ENCODE measurements at places on chromosomes 13 and 19.

- no peak for DNase-seq
These were observed 32.3 kb upstream of the GJB6 start for GRCh38 chr13:20264271-20265018.

DNA sequence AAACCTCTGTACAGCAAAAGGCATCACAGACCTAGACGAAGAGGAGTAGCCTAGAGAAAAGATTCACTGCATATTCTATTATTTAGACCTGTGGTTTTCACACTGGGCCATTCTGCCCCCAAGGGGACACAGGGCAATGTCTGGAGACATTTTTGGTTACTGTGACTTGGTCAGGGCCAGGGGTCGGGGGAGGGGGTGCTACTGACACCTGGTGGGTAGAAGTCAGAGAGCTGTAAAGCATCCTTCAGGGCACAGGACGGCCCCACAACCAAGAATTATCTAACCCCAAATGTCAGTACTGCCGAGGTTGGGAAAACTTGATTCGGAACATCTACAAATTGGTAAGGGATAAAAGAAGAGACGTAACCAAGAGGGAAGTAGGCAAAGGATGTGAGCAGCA lies 11.3 kb downstream of the ELAVL1 start:
- no peak for DNase-seq

GRCh38 chr13:48923376-48923775 lies 52.3 kb upstream of the FNDC3A start:
- no peak for DNase-seq

GRCh38 chr13:27034678-27035111 lies 136.9 kb downstream of the USP12 start:
- no peak for DNase-seq

DNA sequence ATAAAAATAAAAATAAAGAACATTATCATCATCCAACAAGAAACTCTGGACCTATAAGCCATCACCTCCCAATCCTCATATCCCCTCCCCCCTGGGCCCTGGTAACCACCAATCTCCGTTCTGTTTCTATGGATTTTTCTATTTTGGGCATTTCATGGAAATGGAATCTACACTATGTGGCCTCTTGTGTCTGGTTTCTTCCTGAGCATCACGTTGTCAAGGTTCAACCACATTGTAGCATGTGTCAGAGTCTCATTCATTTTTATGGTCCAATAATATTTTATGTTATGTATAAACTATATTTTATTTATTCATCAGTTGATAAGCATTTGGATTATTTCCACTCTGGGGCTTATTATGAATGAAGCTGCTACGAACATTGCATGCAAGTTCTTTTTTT lies 26.9 kb downstream of the SULT2B1 start:
- DNase-seq, result no peak

DNA sequence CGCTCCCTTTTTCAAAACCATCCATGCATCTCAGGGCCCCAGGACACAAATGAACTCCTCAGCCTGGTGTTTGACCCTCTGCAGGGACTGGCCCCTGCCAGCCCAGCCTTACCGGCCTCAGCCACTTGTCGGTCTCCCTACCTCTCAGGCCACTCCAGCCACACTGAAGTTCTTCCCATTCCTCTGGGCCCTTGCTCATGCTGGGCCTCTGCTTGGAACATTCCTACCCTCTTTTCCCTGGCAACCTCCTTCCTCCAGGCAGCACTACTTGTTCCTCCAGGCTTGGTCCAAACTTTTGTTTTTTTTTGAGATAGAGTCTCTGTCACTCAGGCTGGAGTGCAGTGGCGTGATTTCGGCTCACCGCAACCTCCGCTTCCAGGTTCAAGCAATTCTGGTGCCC lies 7.6 kb upstream of the EGLN2 start:
- no peak for DNase-seq

DNA sequence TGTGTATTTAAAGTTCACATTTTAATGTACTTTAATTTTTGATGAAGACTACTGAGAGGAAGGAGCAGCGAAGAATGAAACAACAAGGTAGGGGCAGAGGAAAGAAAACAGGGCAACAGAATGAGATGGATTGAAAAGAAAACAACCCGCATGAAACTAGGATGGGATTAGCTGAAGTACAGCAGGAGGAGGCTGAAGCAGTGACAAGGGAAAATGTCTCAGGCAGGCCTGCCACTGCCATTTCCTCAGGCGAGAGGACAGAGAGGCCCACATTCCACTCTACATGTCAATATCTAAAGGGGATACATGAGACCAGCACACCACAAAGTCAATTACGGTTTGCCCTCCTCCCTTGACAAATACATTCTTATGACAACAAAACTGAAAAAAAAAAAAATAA lies 1703.2 kb downstream of the EFNB2 start:
- no peak for DNase-seq

- DNase-seq, result no peak
These were observed 442 bp downstream of the RAB8A start for GRCh38 chr19:16111909-16112752.

DNA sequence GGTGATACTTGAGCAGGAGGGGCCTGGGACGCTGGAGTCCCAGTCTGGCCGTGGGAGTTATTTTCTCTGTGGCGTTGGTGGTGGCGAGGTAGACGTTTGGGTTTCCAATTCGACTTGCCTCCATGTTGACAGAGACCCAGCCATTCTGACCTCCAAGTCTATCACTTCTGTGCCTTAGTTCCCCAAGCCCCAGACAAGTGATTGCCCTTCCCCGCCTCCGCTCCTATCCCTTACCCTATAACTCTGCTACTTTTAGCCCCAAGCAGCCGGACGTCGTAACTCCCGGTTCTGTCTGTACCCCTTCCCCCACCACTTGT lies 549 bp downstream of the TIMM50 start:
- no peak for DNase-seq

DNA sequence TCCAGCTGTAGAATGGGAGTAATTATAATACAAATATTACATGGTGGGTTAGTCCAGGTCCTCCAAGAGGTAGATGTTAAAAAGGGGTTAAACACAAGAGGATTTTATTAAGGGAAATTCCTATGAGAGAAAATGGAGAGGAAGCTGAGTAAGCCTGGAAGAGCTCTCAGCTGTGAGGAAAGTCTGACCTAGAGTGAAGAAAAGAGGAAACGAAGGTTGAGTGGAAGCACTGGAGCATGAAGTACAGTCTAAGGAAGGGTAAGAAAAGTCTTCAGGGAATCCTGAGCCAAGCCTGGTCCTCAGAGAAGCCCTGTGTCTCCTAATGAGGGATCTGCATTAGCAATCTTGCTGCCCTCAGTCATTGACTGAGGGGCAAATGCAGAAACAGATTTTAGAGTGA lies 506.2 kb downstream of the GPC5 start:
- DNase-seq, result no peak

DNA sequence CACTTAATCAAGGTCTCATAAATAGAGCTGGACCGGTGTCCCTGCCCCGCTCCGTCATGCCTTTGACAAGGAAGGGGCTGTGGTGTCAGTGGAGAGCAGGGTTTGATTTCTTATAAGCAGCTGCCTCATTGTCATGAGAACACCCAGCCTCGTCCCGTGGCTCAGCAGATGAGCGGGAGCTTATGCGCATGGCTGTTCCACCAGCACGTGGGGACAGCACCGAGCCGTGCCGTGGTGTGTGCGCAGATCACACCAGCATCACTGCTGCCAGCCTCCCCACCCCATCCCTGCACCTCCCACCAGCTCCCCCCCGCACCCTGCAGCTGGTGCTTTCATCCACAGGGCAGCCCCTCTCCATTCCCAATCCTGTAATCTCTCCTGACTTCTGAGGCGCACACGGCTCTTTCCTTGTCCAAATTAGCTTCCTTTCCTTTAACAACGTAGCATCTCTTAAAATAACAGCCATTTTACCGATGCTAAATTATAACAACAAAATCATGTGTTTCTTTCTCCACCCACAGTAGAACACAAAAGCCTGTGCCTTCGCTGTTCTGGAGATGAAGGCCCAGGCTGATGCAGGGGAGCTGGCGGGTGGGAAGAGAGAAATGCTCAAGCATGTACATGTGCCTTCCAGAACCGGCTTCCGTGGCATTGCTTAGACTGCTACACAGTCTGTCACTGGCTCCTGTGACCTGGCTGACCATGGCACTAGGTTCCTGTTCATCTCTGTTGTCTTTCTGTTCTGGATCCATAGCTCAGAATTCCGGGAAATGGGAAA lies 96.8 kb downstream of the RAB20 start:
- DNase-seq, result no peak

GRCh38 chr13:51230477-51231105 lies 8.4 kb downstream of the FAM124A start:
- DNase-seq, result no peak

GRCh38 chr19:8390617-8390981 lies 439 bp downstream of the RAB11B start:
- DNase-seq, result peak; percentile 79

- no peak for DNase-seq
These were observed 238.1 kb downstream of the OLFM4 start for GRCh38 chr13:53266757-53267156.

Measured in GOT3 (cell line).